ENCODE measurements at places on chromosomes 4 and X.

- DNase-seq = no peak
Measured at GRCh38 chr4:104493081-104493831, 1.4 kb downstream of the CXXC4 start.

- no peak for DNase-seq
Measured at GRCh38 chrX:10549280-10549679, 71.1 kb downstream of the MID1 start.

DNA sequence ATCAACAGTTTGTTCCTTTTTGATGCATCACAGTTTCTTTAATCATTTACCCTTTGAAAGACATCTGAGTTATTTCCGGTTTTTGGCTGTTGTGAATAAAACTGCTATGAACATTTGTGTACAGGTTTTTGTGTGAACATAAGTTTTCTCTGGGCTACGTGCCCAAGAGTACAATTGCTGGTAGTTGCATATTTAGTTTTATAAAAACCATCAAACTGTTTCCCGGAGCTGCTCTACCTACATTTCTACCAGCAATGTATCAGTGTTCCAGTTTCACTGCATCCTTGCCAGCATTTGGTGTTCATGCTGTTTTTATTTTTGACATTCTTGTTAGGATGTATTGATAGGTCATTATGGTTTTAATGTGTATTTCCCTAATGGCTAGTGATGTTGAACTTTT is 17.3 kb downstream of the KDM6A start:
- no peak for DNase-seq

GRCh38 chr4:4461850-4462249 is 74.9 kb downstream of the NSG1 start:
- DNase-seq = no peak

- no peak for DNase-seq
Measured at GRCh38 chrX:140509468-140510305, 4.8 kb upstream of the SOX3 start.
